ENCODE measurements at places on chromosomes 3 and 15.

GRCh38 chr3:24662449-24663345 lies 168.0 kb upstream of the THRB start:
- DNase-seq: no peak

- no peak for DNase-seq
Measured at GRCh38 chr3:8824238-8824637, 54.8 kb upstream of the OXTR start.

GRCh38 chr15:100073982-100074381 lies 267.8 kb downstream of the ADAMTS17 start:
- DNase-seq: no peak

GRCh38 chr15:93479715-93480114 lies 390.7 kb upstream of the RGMA start:
- DNase-seq: no peak

DNA sequence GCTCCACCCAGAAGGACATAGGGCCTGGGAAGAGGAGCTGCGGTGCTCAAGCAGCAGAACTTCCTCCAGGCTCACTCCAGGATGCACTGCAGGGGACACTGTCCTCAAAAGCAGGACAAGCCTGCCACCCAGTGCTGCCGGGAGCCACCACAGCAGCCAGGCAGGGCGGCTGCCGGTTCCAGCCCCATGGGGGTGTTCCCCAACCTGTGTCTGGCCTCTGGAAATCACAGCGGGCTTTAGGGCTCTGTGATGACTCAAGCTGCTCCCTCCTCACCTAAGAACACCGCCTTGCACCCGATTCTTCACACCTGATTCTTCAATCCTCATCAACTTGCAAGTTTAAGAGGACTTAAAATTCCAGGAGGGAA lies 71.9 kb upstream of the SLC6A11 start:
- DNase-seq: no peak

- DNase-seq: peak; percentile 41
Measured at GRCh38 chr3:179181993-179182551, 33.9 kb downstream of the PIK3CA start.

- DNase-seq: peak; percentile 85
Measured at GRCh38 chr3:113070681-113071113, 79.9 kb downstream of the GTPBP8 start.

DNA sequence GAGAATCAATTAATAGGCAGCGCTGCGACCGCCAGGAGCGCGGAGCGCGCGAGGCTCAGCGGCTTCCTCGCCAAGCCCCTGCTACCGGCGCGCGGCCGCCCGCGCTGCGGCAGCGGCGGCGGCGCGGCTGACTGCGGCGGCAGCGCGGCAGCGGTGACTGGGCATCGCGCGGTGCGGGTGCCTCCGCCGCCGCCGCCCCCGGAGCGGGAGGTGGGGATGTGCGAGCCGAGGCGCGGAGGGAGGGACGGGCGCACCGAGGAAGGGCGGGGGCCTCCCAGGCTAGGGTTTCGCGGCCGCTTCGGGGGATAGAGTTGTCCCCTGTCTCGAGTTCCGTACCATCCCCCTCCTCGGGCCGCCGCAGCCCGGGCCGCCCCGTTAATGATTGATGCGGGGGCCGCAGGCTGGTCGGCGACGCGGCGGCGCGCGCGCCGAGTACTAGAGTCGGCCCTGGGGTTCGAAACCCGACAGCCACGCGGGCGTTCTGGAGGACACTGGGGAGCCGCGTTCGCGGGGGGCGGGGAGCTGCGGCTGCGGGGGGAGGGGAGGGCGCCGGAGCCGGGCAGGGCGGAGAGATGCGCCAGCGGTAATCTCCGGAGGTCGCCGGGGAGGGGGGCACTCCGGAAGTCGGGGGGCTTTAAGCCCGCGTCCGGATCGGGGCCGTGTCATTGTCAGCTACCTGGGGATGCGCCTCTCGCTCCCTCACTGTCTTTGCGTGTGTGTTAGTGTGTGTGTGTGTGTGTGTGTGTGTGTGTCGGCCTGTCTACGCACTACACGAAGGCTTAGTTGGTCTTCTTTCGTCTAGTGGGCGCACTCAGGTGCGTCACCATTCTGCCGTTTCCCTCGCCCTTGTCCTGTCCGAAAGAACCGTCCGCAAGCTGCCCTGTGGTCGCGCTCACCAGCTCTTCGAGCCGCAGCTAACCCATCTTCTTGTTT lies at the start of gene PAQR9:
Gene PAQR9, minus strand, starts transcription at position 159 of the 933 bp plus-strand sequence. CDS start 338 bp downstream, outside the sequence.
- DNase-seq: peak; percentile 13

- DNase-seq: no peak
Measured at GRCh38 chr3:144777906-144778305, 806.3 kb downstream of the DIPK2A start.

GRCh38 chr3:188899881-188900280 lies 271.9 kb upstream of the TPRG1 start:
- DNase-seq: no peak

Data from fibroblast of skin of scalp (primary cell).